Esophagus muscularis mucosa (tissue), 4 donors: ENCODE measurements at places on chromosomes 2 and 18.

GRCh38 chr2:165060411-165060810, 105.1 kb upstream of the SLC38A11 start:
- DNase-seq = no peak

DNA sequence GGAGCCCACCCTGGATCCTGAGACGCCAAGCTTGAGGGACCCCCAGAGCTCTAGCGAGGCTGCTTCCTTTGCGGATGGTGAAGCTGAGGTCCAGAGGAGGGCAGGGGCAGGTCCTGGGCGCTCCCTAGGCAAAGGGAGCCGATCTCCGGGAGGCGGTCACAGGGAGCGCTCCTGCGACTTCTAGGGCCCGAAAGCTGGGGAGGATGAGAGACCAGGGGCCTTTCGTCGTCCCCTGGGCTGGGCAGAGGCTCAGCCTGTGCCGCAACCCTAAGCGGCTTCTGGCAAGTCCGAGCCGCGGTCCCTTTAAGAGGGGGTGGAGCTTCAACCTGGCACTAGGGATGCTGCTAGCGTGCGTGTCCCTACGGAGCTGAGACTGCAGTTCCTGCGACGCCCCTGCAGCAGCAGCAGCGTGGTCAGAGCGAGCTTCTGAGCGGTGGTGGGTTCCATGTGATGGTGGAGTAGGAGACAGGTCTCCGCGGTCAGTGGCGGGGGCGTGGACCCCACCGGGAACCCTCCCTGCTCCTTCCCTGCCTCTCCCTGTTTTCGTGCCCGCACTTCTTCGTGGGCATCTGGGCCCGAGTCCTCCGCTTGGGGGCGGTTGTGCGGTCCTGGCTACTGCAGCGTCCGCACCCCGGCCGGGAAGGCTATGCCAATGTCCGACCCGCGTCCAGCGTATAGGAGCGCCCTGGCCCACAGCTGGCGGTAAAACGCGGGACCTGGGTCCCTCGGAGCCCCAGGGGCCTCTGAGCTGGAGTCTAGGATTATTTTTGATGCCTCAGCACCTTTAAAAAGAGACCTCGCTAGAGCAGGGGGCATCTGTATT, 154.6 kb downstream of the CCDC74A start:
- DNase-seq = peak; percentile 95

DNA sequence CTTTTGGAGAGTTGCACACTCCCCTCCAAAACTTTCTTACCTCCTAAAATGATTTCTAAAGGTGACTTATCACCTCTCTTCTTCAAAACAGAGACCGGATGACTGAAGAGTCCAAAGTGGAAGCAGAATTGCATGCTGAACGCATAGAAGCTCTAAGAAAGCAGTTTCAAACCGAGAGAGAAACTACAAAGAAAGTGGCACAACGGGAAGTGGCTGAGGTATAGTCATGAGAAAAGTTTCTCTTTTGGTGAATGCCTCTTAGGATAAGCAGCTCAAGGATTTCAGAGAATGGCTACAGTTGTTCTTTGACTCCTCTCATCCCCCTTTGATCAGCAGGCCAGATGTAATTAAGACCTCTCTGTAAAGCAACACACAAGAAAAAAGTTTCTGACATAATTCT, 73.6 kb downstream of the GTF3C3 start:
- DNase-seq = no peak

- DNase-seq = no peak
Observed at GRCh38 chr2:217645896-217646295, 356.9 kb downstream of the TNS1 start.

GRCh38 chr18:48779462-48779861, 171.3 kb downstream of the SMAD7 start:
- DNase-seq = no peak

DNA sequence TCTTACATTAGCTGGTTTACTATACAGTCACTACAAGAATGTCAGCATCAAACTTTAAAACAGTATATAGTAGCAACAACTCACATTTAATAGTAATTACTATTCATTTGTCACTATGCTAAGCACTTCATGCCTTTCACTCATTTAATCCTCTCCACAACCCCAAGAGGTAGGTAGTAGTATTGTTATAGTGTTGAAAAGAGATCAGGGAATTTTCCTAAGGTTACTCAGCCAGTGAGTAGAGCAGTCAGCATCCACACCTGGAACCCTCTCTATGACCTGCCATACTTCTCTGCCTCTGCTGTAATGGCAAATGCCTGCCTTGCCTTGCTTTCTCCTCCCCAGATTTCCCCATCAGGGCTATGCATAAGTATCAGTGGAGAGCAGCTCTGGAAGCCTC, 24.8 kb downstream of the SKOR2 start:
- no peak for DNase-seq

DNA sequence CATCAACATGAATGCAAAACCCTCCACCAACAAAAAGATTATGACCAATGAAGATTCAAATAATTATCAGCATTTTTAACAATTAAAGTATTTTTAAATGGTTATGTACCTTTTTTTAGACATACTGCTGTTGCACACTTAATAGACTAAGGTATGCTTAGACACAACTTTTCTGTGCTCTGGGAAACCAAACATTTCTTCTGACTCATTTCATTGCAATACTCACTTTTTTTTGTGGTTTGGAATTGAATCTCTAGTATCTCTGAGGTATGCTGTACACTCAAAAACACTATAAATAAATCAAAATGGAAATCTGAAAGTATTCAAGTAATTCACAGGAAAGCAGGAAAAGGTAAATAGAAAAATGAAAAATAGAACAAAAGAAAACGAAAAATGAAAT, 247.9 kb upstream of the POU3F3 start:
- no peak for DNase-seq

DNA sequence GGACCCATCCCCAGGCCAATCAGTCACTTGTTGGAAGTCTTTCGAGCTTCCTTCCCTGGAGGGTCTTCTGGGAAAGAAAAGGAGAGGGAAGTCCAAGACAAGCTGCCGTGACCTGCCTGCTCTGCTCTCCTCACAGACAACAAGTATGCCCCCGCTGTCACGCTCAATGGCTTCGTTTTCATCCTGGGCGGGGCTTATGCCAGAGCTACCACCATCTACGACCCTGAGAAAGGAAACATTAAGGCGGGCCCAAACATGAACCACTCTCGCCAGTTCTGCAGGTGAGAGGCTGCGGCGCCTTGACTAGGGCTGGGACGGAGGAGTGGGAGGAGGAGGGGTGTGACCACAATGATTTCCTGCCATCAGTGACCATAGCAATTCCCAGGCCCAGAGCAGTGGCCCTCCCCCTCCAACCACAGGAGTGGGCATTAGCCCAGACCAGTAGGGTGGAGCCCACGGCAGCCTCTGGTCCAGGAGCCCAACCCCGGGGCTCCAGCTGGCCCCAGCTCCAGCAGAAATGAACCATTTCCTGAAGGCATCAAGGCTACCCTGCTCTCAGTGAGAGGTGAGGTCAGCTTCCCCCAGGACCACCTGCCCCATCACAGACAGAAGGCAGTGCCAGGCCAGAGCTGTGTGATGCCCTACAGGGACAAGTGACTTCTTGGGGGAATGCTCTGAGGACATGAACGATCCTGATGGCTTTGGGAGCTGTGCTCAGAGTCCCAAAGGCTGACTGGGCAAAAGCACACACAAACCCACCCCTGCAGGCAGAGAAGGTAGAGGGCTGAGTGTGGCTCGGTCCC, 223.1 kb downstream of the ATAD2B start:
- DNase-seq = no peak

DNA sequence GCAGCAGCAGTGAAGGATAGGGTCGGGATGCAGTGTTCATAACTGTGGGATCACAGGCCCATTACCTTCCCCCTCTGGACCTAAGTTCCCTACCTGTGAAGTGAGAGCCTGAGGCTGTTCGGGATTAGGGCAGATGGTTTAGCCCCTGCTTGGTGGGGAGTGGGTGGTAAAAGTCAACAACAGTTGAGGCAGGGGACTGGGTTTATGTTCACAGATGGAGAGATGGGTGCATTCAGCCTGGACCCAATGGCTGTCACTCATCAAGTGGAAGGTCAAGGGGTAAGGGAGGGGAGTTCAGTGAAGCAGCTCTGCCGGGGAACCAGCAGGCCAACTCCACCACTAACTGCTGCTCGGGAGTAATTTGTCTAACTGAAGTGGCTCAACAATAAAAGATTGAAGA, 180.4 kb downstream of the FAM210A start:
- DNase-seq = no peak

DNA sequence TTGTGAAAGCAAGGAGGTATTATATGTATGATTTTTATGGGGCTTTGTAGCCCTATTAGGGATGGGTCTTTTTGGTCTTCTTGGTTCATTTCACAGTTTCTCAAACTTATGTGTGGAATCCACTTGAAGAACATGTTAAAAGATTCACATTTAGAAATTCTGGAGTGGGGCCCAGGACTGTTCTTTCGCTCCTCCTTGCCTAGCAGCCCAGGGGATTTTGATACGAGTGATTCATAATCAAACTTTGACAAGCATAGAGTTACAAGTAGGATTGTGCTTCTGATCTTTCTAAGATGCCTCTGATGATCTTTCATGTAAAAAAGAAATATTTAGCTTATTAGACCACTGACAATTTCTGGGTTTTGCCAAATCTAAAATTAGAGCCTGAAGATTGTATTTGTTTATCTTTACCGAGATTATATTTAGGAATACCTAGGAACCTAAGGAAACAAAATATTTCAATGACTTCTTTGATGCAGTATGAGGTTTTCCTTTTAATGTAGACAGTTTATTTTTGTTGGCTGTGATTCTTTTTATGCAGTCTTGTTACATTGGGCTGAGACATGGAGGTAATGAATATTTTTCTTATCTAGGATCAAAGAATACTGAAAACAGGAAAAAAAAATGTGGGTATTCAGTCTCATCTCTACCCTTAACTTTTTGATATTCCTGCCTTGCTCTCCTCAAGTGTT, 324.0 kb downstream of the PARD3B start:
- DNase-seq = no peak

DNA sequence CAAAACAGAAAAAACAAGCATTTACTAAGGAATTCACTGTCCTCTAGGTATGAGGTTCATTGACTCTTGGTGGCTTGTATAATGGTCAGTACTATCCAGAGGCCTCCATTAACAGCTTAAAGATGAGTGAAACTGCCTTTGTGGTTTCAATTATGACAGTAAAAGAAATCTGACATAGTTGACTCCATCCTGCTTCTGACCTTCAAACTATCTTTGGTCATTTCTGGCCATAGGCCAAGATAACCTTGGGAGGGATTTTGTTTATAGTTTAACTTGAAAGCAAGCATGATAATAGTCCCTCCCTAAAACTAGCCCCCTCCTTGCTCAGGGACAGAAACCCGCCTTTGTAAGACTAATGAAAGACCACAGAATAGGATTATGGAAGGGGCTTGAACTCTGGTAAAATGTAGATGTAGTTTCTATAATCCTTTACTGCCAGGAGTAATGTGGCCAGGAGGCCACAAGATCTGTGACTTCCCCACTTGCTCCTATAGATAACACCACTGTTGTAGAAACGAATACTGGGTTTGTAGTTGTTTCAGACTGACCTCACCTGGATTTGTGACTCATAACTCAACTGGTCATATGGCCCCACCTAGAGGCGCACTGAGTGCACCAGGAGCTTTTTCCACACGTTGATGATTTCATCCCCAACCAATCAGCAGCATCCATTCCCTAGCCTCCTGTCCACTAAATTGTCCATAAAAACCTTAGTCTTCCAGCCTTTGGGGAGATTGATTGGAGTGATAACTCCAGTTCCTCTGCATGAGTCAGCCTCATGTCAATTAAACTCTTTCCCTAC, 8.6 kb upstream of the PLEKHM3 start:
- no peak for DNase-seq

DNA sequence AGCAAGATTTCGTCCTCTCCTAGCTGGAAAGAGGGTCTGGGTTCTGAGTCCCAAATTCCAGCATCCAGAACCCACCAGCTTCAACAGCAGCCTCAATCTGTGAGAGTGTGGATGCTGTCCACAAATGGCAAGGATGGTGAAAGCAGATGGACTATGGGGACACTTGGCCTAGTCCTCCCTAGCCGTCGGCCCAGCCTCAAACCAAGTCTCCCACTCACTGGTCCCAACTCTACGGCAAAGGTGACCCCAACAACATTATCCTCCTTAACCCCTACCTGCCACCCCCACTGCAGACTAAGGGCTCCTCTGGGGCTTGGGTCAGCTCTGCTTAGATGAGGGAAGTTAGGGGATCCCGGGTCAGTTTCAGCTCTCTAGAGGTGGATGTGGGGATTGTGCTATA, 57.3 kb downstream of the TNS1 start:
- no peak for DNase-seq

GRCh38 chr2:23114299-23114698, 270.7 kb upstream of the KLHL29 start:
- DNase-seq = no peak

- no peak for DNase-seq
Observed at GRCh38 chr2:10385501-10385900, 62.6 kb downstream of the ODC1 start.

DNA sequence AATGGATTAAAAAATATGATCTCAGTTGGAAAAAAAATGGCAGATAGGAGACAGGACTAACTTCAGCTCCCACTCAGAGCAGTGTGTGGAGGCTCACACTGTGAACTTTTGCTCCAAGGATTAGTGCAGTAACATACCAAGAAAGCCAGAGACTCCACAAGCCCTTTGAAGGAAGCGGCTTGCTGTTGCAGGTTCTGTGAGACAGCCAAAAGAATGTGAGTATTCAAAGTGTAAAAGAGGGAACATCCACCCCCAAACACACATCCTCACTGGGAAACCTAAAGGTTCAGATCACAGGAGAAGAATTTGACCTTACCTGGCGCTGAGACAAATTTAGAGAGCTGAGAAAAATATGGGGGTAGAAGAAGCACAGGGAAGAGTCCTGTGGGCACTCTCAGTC, 77.5 kb downstream of the FAM171B start:
- DNase-seq = no peak
